ENCODE measurements at places on chromosomes 2 and 18.

- no peak for DNase-seq
Measured at GRCh38 chr2:195411219-195411687, 245.8 kb upstream of the SLC39A10 start.

DNA sequence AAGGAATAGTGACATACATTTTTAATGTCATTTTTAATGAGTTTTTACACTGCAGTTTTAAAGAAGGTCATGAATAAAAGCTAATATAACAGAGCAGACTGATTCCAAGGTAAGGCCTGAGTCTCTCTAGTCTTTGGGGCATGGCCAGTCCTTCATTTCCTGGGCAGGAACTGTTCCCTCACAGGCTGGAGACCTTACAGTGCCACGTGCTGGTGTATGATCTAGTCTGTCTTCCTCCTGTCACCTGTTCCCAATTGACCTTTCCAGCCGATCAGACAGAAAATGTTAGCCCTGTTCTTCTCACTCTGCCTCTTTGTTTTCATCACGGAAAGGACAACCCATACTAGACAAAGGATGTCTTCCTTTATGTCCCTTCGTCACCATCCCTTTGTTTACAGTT is 33.6 kb downstream of the ZCCHC2 start:
- DNase-seq = no peak

DNA sequence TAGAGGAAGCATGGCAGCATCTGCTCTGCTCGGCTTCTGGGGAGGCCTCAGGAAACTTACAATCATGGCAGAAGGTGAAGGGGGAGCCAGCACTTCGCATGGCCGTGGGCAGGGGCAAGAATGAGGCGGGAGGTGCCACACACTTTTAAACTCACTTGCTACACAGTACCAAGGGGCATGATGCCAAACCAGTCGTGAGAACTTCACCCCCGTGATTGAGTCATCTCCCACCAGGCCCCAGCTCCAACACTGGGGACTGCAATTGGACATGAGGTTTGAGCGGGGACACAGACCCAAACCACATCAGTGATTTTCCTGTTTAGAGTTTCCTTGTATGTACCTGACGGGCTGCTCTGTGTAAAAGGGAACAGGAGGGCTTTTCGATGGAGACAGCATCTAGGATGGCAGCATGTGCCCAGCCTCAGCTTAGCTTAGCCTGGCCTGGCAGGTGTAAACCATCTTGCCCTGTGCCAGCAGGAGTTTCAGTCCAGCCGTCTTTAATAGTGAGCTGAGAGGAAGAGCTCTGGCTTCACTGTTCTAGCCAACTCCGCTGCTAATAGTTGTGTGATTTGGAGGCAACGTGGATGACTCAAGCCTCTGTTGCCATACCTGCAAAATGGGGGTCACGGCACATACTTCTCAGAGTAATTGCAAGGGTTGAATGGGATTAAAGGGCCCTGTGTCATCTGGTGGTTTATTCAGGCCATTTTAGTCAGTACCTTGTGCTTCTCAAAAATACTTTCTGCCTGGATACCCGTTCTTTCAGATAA is 101.8 kb downstream of the ASAP2 start:
- DNase-seq = no peak

DNA sequence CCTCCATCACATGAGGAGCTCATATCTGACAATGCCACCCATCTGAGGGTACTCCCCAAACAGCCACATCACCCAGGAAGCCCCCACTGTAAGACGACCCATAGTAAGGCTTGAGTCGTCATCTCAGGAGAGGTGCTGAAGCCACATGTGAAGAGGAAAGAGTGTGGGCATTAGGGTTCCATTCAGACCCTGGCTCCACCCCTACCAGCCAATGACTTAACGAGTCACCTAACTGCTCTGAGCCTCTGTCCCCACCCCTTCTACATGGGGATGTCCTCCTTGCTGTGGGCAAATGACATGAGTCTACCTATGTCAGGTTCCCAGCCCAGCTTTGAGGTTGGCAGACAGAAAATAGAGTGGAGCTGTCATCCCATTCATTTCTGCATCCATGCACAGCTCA is 46.3 kb downstream of the C1QL2 start:
- DNase-seq = no peak

GRCh38 chr18:26780520-26781325 is 84.8 kb downstream of the AQP4 start:
- DNase-seq = no peak

DNA sequence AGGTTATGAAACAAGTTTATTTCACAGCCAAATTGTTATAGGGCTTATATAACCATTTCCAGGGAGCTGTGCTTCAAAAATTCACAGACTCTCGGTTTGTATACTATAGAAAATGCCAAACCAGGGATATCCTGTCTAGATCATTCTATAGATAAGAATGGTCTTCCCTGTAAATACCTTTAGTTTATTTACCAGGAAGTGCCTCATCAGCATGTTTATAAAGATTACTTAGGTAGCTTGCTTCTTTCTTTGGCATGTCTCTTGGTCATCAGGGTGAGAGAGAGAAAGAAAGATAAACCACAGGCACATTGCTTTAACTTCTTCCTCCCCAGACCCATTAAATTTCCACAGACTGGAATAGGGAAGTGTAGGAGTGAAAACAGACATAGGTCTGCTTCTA is 439.4 kb downstream of the SPAG16 start:
- DNase-seq = no peak

GRCh38 chr2:235235977-235236767 is 257.7 kb upstream of the AGAP1 start:
- DNase-seq = no peak

DNA sequence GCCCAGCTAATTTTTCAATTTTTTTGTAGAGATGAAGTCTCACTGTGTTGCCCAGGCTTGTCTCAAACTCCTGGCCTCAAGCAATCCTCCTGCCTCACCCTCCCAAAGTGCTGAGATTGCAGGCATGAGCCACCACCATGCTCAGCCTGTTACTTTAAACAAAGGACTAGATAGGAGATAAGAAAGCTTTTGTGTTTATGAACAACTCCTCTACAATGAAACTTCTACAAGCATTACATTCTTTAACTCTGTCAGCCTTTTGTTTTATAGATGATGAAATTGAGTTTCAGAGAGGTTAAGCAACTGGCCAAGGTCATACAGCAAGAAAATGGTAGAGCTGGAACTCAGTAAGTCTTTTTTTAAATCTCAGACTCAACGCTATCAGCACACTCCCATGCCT is 22.7 kb downstream of the ALPK2 start:
- no peak for DNase-seq

DNA sequence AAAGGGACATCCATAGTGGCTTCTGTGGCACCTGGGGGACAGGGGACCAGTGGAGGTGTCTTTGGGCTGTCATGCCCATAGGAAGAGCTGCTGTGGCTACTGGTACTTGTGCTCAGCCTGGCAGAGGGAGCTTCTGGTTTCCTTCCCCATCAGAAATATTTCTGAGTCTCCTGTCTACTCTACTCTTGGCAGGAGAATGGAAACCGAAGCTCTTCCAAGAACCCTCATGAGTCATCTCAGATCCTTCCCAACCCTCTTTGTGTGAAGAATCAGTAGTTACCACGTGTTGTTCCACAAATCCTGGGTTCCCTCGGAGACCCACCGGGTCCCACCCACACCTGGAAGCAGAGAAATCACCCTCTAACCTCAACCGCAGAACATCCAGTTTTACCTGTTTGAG is 234.9 kb downstream of the FHOD3 start:
- no peak for DNase-seq

DNA sequence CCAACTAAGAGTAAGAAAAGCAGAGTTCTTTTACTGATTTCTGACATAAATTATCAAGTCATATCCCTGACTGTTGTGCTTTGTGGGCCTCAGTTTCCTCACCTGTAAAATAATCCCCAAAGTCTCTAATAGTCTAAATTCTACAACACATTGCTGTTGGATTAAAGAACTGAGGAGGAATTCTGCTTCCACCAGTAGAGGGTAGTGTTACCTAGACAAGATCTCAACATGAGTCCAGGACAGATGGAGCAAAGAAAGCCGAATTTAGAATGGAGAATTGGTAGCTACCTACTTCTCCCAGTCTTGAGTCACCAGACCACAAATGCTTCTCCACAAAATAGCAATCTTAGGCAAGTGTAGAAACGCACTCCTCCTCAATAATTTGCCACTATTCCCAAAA is 462.5 kb upstream of the FSHR start:
- no peak for DNase-seq
